ENCODE measurements at places on chromosomes 12 and 14.

DNA sequence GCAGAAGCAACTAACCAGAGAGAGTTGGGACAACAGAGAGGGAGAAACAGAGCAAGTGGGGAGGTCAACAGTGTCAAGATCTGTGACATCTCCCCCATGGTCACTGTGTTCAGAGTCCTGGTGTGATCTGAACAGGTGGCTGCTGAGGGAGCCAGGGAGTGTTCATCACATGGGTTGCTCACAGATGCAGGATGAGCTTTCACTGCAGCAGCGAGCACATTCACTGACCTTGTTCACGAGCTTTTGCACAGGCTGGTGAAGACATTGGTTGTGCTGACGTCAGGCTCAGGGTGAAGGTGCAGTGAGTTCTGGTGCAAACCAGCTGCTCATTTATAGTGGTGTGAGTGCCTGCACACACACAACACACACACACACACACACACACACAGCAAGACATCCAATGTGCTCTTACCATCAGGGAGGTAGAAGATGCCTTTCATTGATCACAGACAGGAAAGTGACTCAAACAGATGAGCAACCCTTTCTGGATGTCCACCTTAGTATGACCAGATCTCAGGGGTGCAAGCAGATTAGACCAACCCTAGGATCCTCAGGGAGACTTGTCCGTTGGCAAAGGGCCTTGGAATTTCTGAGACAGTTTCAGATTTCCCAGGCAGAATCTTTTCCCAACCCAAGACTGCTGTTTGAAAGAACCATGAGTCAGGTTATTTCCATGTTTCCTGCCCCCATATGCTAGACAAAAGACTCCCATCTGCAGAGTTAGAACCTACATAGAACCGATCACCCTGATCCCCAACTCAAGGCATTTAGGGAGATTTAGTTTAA, 44.3 kb upstream of the OR10AD1 start:
- DNase-seq: no peak

GRCh38 chr12:19453961-19454360, 14.7 kb downstream of the AEBP2 start:
- no peak for DNase-seq

GRCh38 chr12:53972722-53973235, at the start of gene HOXC11:
TSS of gene HOXC11 (plus strand) at chr12:53973126. CDS start at chr12:53973242, 116 bp downstream.
- no peak for DNase-seq

GRCh38 chr12:69383074-69383473, 23.5 kb downstream of the YEATS4 start:
- no peak for DNase-seq

DNA sequence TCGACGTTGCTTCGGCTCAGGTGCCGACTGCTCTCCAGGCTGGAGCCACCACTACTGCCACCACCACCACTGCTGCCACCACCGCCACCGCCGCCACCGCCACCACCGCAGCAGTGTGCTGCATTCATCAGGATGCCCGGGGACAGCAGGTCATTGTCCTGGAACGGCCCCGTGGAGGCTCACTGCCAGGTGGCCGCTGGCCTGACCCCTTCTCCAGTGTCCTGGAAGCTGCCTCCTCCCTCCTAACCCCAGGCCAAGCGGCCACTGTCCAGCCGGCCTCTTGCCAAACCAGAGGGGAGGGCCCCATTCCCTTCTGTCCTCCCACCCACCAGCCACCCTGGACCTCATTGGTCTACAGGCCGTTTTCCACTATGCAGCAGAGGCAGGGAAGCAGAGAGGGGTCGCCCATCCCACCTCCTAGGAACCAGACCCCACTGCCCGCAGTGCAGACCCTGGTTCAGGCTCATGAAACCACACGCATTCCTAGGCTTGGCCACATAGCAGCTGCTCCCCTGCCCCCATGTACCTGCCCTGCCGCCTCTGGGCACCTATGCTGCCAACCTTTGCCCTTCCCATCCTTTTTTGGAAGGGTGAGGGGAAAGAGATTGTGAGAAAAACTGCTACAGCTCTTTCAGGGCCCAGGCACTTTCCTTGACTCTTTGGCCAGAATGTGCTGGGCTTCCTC, 15.2 kb downstream of the ARL6IP4 start:
- no peak for DNase-seq

DNA sequence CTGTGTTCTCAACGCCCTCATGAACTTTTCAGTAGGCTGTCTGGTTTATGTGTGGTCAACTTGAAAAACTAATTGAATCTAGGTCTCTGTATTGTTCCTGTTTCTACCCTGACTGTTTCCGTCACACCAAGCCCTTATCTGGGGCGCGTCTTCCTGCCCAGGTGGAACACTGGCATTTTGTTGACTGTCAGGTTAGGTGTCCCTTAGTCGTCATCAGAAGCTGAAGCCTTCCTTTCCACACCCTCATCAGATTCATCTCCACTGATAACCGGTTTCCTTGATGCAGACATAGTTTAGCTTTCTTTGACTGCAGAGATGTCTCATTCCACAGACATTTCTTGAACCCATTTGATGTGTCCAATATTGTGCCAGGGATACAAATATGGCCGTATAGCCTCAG, 96.5 kb downstream of the DUSP16 start:
- no peak for DNase-seq

- no peak for DNase-seq
These were observed 27.8 kb upstream of the PNMA1 start for GRCh38 chr14:73741876-73742519.
